Activated CD8-positive, alpha-beta memory T cell treated with anti-CD3 and anti-CD28 coated beads for 1 hour (primary cell): ENCODE measurements at places on chromosomes 12 and 14.

DNA sequence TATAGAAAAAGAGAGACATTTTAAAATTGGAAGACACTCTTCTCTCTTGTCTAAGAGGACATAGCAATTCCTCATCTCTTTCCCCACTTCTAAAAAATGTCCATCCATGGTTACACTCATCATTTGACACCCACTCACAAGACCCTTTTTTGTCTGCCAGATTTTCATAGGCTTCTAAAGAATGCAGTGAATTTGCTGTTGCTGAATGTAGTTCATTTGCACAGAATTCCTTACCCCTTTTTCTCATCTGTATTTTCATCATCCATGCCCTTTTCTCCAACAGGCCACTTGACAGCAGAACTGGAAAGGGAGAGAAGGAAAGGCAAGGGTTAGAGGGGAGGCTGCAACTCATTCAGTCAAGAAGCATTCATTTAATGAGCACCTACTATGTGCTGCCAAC lies 128.0 kb downstream of the NUAK1 start:
- DNase-seq: no peak

DNA sequence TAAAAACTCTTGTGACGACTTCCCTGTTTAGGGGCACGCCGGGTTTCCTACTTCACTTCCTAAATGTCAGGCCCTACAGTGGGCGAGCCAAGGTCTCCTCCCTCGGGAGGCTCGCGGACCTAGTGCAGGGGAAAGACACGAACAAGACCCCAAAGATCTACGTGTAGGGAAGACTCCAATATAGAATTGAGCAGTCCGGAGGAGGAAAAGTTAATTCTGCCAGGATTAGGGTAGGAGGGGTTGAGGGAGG lies 564 bp downstream of the ATXN3 start:
- no peak for DNase-seq

DNA sequence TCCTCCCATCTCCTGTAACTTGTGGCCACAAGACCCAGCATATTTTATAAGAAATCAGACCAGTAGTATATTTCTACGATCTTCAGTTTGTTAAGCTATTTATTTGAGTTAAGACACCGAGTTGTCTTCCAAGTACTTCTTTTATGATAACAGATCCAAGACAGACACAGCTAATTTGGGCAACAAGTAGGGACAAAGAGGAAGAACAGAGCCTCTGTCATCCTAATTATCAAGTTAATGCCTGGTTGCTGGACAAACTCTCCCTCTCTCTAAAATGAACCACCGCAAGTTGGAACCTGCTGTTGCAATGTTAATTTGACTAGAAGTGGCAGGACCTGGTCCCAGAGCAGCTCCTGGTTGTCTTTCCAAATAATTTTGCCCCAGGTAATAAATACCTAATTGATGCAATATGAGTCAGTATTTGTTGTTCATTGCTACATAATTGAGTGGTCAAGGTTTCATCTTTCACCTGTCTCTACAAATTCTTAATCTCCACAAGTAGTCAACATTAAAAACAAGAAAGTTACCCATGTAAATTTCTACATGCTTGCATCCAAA lies 323.7 kb downstream of the PAWR start:
- DNase-seq: no peak

DNA sequence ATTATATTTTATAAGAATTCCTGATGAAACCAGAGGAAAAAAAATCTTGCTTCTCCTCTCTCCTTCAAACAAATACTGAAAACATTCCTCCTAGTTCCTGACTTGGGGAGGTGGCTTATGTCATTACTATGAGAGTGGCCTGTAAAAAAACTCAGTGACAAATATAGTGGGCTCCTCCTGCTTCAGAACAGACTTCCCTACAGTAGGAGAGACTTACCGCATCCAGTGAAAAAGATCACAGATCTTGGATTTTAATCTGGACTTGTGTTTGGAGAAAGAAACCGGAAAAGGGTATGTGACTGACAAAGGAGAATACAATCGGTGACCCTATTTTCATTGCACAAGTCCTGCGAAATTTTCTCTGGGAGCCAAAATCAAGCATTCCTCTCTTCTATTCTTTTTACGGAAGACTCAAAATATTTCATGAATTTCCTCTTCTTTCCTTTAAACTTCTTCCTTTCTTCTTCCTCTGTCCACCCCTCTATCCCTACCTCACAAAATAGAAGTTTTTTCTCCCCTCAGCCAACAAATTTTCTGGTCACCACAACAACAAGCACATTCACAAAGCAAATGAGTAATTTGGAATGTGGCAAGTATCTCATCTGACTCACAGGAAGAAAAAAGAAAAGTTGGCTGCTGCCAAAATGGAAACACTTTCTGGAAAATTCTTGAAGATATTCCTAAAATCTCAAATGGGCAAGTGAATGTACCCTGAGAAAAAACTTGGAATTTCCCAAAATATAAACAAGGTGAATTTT lies 185.1 kb upstream of the CDKN3 start:
- DNase-seq: no peak

GRCh38 chr12:105100998-105101397 lies 6.5 kb upstream of the WASHC4 start:
- DNase-seq: no peak

GRCh38 chr12:97075161-97075933 lies 168.3 kb downstream of the NEDD1 start:
- DNase-seq: no peak

DNA sequence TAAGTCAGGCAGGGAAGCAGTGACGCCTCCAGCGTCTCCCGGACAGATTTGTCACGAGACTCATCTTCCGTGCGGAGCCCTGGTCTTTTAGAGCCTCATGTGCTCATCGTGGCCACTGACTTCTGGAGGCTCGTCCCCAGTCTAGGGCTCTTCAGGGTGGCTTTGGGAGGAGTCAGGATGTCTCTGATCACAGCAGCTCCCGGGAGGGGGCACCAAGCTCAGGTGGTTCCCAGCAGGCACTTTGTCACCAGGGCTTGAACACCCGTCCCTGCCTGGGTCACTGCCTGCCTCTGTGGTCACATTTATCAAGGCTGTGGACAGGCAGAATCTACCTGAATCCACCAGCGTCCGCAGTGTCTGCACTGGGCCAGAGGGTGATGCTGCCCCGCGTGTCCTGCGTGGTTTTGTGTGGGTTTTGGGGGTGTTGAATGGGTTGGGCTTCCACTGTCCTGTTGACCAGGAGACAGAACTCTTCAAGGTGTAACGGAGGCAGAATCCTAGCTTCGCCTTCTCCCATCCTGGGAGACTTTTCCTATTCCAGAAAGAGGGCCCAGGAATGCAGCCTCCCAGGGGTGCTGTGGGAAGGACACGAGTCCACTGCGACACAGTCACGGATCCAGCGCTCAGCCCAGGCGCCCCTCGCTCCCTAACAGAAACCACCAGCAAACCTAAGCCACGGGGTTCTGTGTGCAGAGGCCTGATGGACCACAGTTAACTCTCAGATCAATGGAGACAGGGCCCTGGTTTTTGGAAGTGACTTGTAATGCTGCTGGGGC lies 132.3 kb downstream of the ADGRD1 start:
- no peak for DNase-seq

GRCh38 chr12:31466768-31467167 lies 124.2 kb downstream of the DENND5B start:
- DNase-seq: no peak

- DNase-seq: no peak
These were observed at the start of gene UNC79 for GRCh38 chr14:93430315-93431035. TSS of gene UNC79 (plus strand) at chr14:93430939. CDS start at chr14:93431030, 91 bp downstream.

DNA sequence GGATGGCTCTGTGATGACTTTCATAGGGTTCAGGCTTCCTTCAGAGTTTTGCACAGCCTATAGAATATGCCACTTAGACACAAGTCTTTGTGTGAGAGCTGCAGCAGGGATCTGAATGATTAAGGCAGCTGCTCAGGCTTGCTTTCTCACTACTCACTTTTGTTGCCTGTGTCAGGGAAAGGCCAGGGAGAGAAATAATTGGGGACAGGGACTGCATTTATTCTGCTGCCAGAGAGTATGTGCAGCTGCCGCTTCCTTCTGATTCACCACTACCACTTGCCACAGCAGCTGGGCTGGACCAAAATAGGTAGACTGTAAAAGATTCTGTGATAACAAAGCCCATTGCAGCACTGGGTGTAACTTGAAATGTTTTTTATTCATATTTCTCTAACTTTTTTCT lies 49.7 kb downstream of the TRMT5 start:
- no peak for DNase-seq

- no peak for DNase-seq
These were observed 168.9 kb upstream of the RASSF8 start for GRCh38 chr12:25789541-25789944.

DNA sequence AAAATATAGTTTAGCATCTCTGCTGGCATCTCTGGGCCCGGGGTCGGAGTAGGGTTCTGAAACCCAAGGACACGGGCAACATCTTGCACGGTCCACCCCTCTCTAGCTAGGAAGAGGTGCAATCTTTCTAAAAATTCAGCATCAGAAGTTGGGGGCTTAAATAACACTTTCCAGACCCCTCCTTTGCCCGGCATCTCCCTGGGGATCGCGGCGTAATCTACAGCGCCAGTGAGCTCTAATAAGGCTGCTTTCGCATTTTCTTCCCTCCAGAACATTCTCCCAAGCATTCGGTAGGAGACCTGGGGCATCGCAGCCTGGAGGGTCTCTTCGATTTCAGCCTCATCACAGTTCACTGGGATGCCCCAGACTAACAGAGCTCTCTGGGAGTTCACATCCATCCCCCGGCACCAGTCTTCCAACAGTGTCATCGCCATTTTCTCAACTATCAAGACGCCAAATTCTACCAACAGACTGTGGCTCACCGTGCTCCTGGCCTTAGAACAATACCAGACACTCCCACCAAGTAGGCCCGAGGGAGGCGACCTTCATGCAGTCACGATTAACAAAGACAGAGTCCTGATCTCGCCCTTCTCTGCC lies 880 bp downstream of the PNMA1 start:
- no peak for DNase-seq

- DNase-seq: no peak
These were observed 149.4 kb downstream of the FOXN3 start for GRCh38 chr14:89267656-89268055.

DNA sequence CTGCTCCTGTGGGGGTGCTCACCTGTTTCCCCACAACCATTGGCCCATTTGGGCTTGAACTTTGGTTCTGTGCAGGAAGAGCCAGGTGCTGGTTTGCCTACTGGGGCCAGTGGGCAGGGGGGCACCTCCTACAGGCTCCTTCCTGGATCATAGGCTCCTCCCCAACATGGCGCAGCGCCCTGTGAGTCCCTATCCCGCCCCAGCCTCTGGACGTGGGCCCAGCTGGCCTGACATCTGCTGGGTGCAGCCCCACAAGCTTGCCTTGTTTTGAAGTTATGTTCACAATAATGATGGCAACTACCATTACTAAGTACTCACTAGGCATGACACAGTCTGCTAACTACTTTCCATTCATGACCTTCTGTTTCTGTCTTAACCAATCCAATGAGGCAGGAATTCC lies 147.8 kb downstream of the RBM19 start:
- no peak for DNase-seq

- no peak for DNase-seq
These were observed 1004.4 kb downstream of the AACS start for GRCh38 chr12:126069549-126070165.

DNA sequence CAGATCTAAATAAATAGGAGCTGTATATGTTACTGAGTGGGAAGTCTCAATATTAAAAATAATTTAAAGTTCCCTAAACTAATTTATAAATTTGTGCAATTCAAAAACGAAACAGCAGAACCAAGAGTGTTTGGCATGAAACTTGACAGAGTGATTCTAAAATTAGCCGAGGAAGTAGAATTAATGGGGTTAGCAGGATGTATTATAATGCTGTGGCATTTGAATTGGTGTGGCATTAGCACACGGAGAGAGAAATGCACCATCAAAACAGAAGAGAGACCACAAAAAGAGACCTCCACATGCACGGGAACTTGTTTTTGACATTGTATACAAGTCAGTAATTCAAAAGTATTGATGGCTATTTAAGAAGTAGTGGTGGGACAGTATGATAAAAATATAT lies 366.0 kb upstream of the RGS6 start:
- DNase-seq: no peak
